ENCODE measurements at places on chromosomes 11 and 22. TPM values are rescaled to one million over a fixed set of nuclear protein-coding genes. Genes with fewer than 3 reads are reported as not detected.

GRCh38 chr11:46049325-46049897 is 71.8 kb downstream of the PHF21A start:
- H3K27ac ChIP-seq = peak overlapping the region; percentile 31
- no peak for DNase-seq
- peaks cover 4% of the 10 kb centered on the region for H3K4me1 ChIP-seq
- no peaks in the 10 kb centered on the region for H3K27me3 ChIP-seq
- H3K36me3 ChIP-seq = no peaks in the 10 kb centered on the region
- no peak overlapping the region for H3K4me3 ChIP-seq

DNA sequence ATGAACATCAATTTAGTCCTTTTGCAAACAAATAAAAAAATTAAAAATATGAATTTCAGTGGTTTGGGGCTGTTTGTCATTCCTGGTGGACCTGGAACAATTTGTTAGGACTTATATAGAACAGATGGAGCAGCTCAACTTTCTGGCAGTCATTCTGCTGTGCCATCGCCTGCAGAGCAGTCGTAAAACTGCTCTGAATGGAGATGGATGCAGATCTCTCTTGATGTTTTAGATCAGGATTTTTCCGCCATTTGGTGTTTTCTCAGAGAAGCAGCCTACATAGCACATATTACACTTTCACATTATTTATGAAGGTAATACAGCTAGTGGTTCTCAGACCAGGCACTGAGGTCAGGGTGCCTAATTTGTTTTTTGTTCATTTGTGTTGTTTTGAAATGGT is 31.8 kb upstream of the HSPA8 start:
- no peak for DNase-seq
- no peaks in the 10 kb centered on the region for H3K4me1 ChIP-seq
- H3K27me3 ChIP-seq = no peaks in the 10 kb centered on the region
- no peak overlapping the region for H3K27ac ChIP-seq
- no peaks in the 10 kb centered on the region for H3K36me3 ChIP-seq

DNA sequence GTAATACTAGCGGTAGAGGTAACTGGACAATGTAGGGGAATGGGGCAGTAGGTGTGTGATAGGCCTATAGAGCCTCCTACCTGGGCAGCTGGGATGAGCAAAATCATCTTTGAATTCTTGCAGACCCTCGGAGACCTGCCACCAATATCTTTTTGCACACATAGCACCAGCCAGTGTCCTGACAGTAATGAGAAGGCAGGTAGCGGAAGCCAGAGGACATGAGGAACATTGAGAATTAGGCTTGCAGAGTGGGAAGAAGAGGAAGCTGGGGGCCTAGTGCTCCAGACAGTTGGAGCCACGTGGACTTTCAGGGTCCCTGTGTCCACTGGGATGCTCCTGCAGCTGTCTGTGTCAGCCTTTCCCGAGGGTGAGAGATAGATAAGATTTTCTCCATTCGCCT is 17.2 kb upstream of the SYT13 start:
- H3K36me3 ChIP-seq = no peaks in the 10 kb centered on the region
- no peak overlapping the region for H3K27ac ChIP-seq
- H3K27me3 ChIP-seq = peaks cover 4% of the 10 kb centered on the region

DNA sequence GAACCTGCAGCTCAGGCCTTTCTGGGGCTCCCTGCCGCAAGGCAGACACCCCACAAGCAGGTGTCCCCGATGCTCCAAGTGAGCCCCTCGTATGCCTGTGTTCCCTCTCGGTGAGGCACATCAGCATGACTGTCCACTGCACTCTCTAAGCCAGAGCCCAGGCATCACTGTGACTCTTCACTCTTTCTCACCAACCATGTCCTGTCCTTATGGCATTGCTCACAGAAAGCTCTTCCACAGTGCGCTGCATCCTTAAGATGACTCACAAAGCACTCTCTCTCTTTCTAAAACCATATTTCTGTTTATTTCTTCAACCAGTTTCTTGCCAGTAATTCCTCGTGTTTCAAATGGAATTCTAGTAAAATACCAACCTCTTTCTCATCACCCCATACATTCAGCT is 18.1 kb downstream of the GAB4 start:
- no peak overlapping the region for H3K27ac ChIP-seq
- no peaks in the 10 kb centered on the region for H3K27me3 ChIP-seq
- H3K4me1 ChIP-seq = no peaks in the 10 kb centered on the region
- H3K4me3 ChIP-seq = no peak overlapping the region
- no peak for DNase-seq

PANX2 gene
- total RNA-seq = 0.09 TPM

CAPN1 gene
- 105 TPM for total RNA-seq
